Foreskin keratinocyte (primary cell): ENCODE measurements at places on chromosomes 12 and 14. TPM values are rescaled to one million over a fixed set of nuclear protein-coding genes. Genes with fewer than 3 reads are reported as not detected.

DNA sequence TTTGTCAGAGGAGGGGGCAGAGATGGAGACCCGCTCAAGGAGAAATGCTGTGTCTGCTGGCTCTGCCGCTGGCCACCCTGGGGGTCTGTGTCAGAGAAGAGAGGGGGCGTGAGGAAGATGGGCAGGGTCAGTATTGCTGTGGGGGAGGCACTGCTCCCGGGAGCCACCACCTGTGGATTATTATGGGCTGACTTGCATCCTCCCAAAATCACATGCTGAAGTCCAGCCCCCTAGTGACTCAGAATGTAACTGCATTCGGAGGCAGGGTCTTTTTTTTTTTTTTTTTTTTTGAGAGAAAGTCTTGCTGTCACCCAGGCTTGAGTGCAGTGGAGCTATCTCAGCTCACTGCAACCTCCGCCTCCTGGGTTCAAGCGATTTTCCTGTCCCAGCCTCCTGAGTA is 12.3 kb downstream of the ABCD4 start:
- no peak for DNase-seq

GRCh38 chr14:89013098-89013504 is 188.7 kb downstream of the TTC8 start:
- DNase-seq, result peak; percentile 29

- DNase-seq, result no peak
These were observed 43.3 kb upstream of the RASSF3 start for GRCh38 chr12:64566831-64567517.

GRCh38 chr12:49678711-49679110 is 28.5 kb downstream of the FMNL3 start:
- DNase-seq, result no peak

Gene TEX22
- total RNA-seq, result 0.07 TPM in 1 of 2 replicates, not detected in the other

DNA sequence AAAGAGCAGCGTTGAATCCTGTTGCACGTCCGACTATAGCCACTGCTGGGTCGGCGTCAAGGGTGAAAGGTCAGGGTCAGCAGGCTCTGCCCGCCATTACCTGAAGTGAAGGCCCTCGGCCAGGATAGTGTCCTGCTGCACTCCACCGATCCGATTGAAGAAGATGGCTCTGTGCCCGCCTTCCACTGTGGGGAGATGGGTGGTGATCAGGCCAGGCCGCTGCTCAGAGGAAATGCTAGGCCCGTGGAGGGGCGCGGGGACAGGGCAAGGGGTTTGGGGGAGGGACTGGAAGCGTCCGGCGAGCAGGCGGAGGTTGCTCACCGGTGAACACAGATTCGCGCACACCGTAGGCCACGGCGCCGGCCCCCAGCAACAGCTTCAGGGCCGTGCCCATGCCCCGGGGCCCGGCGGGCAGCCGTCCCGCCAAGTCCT is 352 bp downstream of the PHB2 start:
- DNase-seq, result no peak

DNA sequence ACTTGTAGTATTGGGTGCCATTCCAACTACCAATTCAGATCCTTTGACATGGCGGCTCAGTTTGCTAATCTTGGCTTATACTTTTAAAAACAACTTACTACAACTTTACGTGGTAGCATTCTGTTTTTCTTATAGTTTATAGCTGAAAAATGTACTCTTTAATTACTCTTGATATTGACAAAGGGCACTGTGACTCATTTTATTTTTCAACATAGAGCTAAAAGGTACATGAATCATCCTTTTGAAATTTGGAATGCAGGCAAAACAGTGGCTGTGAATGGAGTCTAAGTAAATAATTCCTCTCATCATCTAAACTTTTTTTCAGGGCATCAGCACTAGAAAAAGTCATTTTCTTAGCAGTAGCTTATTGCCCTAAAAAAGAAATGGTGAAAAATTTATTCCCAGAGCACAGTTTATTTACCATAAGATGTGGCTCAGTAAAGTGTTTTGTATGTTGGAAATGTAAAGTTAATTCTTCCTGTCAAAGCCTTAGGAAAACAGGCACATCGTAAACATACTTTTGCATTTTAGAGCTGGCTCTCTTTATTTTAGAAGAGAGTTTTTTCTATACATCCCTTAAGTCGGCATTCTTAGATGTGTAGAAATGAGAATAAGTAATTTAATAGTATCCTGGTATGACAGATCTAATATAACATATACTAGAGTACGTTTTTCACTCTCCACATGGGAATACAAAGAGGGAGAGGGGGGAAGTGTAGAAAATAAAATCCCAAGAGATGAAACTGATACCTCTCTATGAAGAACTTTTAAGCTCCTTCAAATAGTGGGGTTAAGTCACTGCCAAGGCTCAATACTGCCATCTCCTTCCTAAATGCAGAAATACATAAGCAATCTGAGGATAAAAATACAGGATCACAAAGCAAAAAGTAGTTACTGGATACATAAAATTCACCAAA is 55.2 kb downstream of the SLC25A21 start:
- DNase-seq, result peak; percentile 69

DNA sequence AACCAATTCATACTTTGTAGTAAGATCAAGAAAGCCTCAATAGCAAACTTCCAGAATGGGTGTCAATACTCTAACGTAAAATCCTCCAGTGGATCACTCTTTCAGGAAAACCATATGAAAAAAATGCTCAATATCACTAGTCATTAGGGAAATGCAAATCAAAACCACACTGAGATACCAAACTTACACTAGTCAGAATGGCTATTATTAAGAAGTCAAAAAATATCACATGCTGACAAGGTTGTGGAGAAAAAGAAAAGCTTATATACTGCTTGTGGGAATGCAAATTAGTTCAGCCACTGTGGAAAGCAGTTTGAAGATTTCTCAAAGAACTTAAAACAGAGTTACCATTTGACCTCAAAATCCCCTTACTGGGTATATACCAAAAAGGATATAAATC is 49.5 kb upstream of the ATXN7L3B start:
- no peak for DNase-seq

DNA sequence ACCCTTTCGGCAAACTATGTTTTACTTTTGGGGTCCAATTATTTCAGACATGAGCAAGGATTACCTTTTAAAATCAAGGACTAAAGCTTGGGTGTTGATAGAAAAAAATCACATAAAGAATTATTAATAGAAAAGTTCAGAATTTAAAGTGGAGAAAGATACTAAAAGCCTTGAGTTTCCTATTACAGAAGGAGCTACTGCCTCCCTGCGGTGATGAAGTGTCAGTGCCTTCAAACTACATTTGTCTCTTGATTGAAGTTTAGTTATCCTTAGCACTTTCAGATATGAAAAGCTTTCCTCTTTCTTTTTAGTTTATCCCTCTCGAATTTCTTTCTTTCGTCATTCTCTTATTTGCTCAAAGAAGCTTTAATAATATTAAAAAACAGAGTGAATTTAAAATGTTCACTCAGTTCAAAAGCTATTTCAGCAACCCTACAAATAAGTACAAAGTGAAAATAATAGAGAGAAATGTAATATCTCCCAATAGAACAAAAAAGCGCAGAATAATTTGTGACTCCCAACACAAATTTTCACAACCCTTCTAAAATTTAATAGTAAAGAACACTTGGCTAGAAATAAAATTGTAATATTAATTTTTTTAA is 87.6 kb downstream of the SEC23A start:
- peak; percentile 13 for DNase-seq

Gene SLC17A8
- not detected in 2 replicates for total RNA-seq

GRCh38 chr14:76050797-76051392 is 65.3 kb downstream of the IFT43 start:
- peak; percentile 43 for DNase-seq

- no peak for DNase-seq
These were observed 151.0 kb downstream of the EPS8 start for GRCh38 chr12:15638231-15638630.
